ENCODE measurements at places on chromosomes 16 and 17. TPM values are rescaled to one million over a fixed set of nuclear protein-coding genes. Genes with fewer than 3 reads are reported as not detected.

DNA sequence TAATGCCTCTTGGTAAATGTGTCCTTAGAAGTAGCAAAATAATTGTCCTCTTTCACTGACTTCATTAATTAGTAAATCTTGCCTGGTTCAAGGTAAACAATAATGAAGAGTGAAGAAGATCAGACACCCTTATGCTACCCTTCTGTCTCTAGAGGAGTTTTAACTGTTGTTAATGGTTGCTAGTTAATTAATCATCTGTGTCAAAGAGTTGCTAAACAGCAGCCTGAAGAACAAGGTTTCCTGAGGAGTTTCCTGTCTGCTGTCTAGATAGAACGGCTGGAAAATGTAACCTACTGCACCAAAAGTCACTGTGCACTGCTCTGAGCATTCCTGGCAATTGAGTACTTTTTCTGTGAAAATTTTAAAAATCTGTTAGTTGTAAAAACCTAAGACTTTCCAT lies 131.3 kb downstream of the NLK start:
- no peak for DNase-seq

DNA sequence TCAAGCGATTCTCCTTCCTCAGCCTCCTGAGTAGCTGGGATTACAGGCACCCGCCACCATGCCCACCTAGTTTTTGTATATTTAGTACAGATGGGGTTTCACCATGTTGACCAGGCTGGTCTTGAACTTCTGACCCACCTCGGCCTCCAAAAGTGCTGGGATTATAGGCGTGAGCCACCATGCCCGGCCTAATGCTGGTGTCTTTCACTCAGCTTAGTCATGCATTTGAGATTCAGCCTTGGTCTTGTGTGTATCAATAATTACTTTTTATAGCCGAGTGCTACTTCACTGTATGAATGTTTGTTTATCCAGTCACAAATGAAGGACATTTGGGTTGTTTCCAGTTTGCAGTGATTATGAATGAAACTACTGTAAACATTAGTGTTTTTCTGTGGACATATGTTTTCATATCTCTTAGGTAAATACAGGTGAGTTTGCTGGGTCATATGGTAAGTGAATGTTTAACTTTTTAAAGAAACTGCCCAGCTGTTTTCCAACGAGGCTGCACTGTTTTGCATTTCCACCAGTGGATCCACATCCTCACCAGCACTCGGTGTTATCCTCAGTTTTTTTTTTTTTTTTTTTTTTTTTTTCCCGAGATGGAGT lies 11.0 kb upstream of the PLCG2 start:
- no peak for DNase-seq

GRCh38 chr16:8109510-8110369 lies 480.6 kb downstream of the TMEM114 start:
- no peak for DNase-seq

DNA sequence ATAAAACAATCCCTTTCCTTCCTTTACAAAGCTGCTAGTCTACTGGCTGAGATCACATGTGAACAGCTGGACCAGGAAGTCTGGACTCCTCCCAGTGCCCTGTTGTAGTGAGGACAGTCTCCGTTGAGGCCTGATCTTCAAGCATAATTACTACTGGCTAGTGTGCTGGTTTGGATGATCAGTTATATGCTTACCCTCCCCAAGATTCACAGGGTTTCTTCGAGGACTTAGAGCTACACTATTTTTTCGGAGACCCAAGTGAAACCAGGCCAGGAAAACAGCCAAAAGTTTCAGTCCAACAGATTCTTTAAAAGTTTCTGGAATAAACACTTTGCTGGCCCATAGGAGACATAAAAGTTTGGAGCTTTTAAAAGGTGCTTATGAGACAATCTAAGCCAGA lies 194.9 kb upstream of the CDH11 start:
- peak; percentile 72 for DNase-seq

- no peak for DNase-seq
Observed at GRCh38 chr16:24132797-24133155, 123.4 kb upstream of the CACNG3 start.

- DNase-seq = no peak
Observed at GRCh38 chr16:27445502-27446175, 43.7 kb downstream of the IL21R start.

- peak; percentile 22 for DNase-seq
Observed at GRCh38 chr16:16175296-16175695, 48.0 kb downstream of the ABCC6 start.

- no peak for DNase-seq
Observed at GRCh38 chr16:67999985-68000384, 701 bp upstream of the DPEP2 start.

GRCh38 chr17:46178550-46179214 lies 14.5 kb downstream of the KANSL1 start:
- no peak for DNase-seq

DNA sequence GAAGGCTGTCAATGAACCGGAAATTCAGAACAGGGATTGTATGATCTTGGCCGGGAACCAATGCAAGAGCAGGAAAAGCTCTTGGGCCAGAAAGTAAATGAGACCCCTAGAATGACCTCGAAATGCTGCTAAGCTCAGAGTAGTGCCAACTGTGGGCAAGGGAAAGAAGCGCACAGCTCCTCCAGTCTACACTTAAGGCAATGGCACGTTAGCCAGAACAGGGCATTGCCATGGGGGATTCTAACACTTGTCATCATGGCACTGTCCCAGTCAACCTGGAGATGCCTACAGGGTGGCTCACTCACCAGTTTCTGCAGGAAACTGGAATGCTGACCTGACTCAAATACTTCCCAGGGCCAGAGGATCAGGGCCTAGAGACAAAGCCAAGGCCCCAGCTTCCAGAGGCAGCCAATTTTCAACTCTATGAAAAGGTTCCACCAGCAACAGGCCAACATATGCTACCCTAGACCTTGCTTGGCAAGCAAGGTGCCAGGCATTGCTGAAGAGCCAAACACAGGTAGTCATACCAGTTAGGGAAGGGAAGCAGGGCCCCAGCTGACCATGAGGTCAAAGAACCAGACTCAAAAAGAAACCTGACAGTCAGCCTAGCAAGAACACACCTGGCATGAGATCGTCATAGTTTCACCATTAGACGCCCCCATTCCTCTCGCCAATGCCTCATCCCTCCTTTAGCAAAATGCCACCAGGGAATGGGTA lies 34.9 kb downstream of the ARHGAP17 start:
- DNase-seq = no peak

DNA sequence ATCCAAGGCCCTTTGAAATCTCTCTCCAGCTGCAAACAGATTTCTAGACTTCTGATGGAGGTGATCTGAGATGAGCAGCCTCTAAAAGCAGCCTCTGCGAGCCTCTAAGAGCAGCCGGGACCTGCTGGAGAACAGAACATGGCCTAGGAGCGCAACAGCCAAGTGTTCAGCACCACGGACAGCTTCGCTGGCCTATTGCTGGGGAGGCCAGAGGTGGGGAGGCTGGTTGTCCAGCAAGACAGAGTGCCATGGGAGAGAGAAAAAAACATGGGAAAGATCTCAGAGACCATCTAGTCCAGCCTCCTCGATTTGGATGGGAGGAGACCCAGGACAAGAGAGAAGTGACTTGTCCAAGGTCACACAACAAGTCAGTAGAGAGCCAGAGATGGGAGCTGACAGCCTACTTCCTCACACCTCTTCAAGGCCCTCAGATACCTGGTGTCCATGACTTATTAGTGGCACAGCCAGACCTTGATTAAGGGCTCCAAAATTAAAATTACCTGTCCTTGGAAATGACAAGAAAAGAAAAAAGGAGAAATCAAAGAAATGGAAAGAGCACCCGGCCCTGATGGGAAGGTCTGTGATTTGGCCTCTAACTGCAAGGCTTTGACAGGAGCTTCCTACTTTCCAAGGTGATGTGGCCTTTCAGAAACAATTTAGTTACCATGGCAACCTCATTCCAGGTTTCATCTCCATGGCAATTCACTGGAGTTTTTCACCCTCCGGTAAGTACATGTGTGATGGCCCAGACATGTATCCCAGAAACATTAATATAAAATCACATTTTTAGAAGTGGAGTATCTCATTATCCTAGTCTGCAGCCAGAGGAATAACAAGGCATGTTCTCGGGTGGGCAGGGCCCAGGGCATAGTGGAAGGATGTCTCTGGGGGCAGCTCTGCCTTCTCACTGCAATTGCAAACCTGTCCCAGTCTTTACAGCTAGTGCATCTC lies 14.5 kb downstream of the RPRML start:
- peak; percentile 34 for DNase-seq

- DNase-seq = peak; percentile 69
Observed at GRCh38 chr17:64320613-64321553, 57.8 kb upstream of the TEX2 start.

DNA sequence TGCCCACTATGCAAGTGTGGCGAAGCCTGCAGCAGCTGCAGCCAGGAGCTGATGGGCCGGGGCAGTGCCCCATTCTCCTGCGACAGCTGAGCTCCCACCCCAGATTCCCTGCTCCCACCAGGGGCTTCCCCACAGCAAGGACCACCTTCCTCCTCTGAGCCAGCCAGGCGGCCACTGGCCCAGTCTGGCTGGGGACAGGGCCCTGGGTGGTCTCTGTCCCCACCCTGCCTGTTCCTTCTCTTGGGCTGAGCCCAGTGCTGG lies 5.6 kb upstream of the NPTX1 start:
- no peak for DNase-seq

- peak; percentile 72 for DNase-seq
Observed at GRCh38 chr17:64707050-64707591, 45.0 kb upstream of the SMURF2 start.

- no peak for DNase-seq
Observed at GRCh38 chr16:88844419-88845036, 12.2 kb downstream of the GALNS start.

- DNase-seq = no peak
Observed at GRCh38 chr17:27535975-27536374, 79.7 kb downstream of the KSR1 start.

DNA sequence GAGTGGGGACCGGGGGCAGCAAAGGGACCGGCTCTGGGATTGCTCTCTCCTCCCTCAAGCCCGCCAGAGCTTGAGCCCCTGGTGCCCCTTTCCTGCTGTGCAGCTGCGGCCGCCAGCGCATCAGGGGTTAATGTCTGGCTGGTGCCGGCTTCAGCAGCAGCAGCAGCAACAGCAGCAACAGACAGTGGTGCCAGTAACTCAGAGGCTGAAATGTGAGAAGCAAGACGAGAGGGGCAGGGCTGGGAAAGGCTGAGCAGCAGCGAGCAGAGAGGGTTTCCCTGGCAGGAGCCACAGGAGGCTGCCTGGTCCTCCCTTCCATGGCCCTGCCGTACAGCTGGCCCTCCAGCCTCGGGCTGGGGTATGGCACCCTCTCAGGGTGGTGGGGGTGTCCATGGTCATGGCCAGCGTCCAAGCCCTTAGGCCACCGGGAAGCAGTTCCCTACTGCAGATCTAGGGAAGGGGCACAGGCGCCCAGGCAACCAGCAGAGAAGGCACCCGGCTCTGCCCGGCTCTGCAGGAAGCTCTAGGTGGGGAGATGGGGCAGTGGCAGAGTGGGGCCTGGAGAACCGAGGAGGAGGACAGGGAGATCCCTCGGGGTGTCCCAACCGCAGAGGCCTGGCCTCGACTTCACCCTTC lies 21.1 kb upstream of the TFAP4 start:
- peak; percentile 84 for DNase-seq

DNA sequence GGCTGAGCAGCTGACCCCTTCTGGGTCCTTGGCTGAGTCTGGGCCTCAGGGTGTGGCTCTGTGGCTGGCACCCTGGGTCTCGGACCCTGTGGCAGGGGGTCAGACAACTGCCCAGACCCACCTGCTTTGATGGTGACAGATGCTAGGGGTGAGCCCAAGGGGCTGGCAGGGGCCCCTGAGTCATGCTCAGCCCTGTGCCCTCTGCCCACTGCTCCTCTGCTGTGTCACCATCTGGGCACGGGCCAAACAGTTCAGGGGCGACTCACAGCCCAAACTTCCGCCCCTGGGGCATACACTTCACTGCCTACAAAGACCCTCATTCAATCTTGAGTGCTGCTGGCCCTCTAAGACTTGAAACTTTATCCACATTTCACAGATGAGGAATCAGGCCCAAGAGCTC lies 5.7 kb downstream of the ADGRG1 start:
- no peak for DNase-seq

DNA sequence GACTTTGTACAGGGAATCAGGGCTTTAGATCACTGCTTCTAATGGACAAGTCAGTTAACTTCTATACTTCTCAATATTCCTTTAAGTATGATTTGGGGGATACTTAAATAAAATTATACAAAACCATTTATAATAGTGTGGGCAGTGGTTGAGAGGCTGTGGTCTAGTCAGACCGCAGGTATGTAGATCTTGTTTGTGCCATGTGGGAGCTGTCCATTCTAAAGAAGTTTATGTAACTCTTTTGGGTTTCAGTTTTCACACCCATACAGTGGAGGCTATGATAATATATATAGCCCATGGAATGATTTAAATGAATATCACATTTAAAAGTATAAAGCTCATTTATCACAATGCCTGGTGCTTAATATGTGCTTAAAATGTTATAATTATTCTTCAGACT lies 654.3 kb upstream of the KIF2B start:
- DNase-seq = no peak

DNA sequence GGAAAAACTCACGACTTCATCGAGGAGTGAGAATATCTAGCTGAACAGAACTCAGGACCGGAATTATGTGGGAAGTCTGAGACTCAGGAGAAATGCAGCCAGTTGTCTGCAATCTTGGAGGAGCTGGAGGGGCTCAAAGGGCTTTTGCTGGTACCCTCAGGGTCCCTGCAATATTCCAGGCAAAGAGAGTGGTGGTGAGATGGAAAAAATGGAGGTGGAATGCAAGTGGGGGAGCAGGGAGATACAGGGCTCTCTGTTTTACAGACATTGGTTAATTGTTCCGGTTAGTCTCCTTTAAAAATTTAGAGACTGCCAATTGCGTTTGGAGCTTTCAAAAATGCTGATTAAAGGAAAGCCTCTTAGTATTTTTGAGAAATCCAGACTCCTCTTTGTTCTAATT lies 18.2 kb upstream of the HP start:
- DNase-seq = no peak

Gene TP53
- 35.6 TPM for polyA plus RNA-seq

Gene CD300C
- polyA plus RNA-seq = 0.77 TPM

Gene KRT33B
- not detected for polyA plus RNA-seq

Gene MILR1
- polyA plus RNA-seq = 8.6 TPM

Gene RFWD3
- 10.6 TPM for polyA plus RNA-seq

Gene ABCA3
- polyA plus RNA-seq = 14.9 TPM

Gene CSH1
- polyA plus RNA-seq = 5.2 TPM

Gene GRAP
- 1.5 TPM for polyA plus RNA-seq

Gene TSNAXIP1
- 2.0 TPM for polyA plus RNA-seq

Gene IL32
- 43.8 TPM for polyA plus RNA-seq

Gene CNGB1
- polyA plus RNA-seq = not detected

Data from muscle of back (tissue), 13 donors.